ENCODE measurements at places on chromosomes 3 and 15.
A peak's percentile ranks its signal among the peaks of the same experiment; 100 is the strongest.

DNA sequence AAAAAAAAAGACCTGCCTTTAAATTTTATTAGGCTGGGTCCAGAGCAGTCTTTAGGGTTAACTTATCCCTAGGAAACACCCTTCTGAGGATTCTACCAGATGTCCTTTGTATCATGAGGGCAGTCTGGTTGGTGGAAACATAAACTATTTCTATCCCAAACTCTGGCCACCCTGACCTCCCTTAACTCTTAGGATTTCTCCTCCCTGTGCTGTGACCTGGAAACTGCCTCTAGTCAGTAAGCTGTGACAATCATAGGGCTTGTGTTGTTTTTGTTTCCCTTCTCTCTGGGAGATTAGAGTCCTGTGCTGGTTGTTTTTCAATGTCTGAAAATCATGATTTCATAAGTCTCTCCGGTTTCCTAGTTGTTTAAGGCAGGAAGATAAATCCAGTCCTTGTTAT is 78.1 kb downstream of the TNFAIP8L3 start:
- DNase-seq = no peak

DNA sequence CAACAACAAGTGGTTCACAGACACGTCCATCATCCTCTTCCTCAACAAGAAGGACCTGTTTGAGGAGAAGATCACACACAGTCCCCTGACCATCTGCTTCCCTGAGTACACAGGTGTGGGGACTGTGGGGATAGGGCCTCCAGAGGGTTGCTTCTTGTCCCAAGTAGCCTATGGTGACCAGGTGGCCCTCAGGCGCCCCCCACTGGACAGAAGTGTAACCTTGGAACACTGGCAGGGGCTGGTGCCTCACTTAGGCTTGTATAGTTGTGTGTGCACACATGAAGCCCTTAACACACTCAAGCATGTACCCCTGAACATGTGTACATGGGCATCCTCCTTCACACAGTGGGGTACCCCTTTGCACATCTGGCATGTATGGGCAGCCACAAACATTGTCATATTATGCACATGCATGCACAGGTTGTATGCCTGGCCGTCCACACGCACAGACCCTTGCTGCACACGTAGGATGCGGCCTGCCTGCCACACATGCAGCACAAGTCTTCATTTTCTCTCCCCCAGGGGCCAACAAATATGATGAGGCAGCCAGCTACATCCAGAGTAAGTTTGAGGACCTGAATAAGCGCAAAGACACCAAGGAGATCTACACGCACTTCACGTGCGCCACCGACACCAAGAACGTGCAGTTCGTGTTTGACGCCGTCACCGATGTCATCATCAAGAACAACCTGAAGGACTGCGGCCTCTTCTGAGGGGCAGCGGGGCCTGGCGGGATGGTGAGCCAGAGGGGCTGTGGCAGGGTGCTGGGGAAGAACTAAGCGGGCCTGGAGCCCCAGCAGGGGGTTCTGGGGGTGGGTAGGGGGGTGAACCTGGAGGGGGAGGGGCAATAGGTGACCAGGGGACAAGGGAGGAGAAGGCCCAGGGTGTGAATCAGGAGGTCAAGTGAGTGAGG is 11.7 kb upstream of the SEMA3B start:
- DNase-seq = peak; percentile 62

GRCh38 chr3:184003187-184003967 is 14.3 kb downstream of the ABCC5 start:
- DNase-seq = no peak

- peak; percentile 58 for DNase-seq
Measured at GRCh38 chr15:62390791-62391640, 225.9 kb upstream of the C2CD4B start.

GRCh38 chr3:103381296-103382079 is 946.7 kb downstream of the ZPLD1 start:
- peak; percentile 8 for DNase-seq

GRCh38 chr3:197858133-197858532 is 67.1 kb downstream of the LRCH3 start:
- no peak for DNase-seq

DNA sequence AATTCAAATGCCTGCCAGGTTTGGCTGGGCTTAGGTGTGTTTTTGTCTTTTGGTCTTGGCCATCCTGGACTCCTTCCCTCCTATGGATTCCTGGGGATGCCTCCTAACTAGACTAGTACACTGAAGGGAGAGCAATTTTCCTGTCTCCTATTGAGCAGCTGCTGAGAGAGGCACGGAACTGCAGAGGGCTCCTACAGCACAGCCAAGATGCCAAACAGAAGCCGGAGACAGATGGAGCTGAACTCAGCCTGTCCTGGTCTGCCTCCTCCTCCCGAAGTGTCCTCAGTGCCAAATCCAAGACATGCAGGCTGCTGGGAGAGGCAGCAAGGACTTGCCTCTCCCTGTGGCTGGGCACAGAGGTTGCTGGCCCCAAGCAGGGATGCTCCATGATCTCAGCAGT is 256.6 kb upstream of the PROK2 start:
- DNase-seq = no peak

- DNase-seq = no peak
Measured at GRCh38 chr15:85004550-85004949, 22.9 kb downstream of the PDE8A start.

- no peak for DNase-seq
Measured at GRCh38 chr15:34014556-34014955, 24.4 kb downstream of the AVEN start.

DNA sequence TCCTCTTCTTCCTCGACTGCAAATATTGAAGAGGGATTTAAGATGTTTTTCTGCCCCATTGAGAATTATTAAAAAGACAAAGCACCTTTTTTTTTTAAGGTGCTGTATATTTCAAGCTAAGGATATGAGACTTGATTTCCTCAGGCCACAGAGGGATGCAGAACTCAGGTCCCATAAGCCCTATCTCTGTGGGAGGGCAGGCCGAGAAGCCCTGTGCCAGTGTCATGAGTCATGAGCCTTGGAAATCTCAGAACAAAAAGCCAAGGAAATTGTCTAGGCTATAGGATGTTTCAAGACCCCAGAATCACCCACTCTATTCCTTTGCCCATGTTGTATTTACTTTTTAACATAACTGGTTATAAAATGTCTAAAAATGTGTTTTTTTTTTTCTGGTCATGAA is 7.3 kb downstream of the ESYT3 start:
- DNase-seq = no peak

DNA sequence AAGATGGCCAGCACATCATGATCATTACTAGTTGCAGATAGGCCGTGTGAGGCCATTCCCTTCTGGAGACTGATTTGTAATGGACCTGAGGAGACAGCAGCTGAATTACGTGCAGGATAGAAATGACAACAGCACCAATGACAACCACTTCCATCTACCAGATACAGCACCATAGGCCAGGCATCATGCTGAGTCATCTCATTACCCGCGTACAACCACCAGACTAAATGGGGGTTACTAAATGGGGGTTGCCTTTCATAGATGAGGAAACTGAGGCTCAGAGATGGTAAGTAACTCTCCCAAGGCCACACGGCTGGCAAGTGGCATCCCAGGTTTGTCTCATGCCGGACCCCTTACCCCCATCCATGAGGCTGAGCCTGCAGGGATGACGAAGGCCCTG is 32.8 kb upstream of the FAM107A start:
- DNase-seq = no peak

- DNase-seq = no peak
Measured at GRCh38 chr3:77370413-77370812, 330.5 kb downstream of the ROBO2 start.

GRCh38 chr15:80152180-80152895 is 461 bp upstream of the FAH start:
- peak; percentile 99 for DNase-seq

GRCh38 chr3:166435469-166436057 is 598.3 kb upstream of the BCHE start:
- no peak for DNase-seq

GRCh38 chr15:52441841-52442240 is 86.8 kb downstream of the MYO5A start:
- DNase-seq = no peak

DNA sequence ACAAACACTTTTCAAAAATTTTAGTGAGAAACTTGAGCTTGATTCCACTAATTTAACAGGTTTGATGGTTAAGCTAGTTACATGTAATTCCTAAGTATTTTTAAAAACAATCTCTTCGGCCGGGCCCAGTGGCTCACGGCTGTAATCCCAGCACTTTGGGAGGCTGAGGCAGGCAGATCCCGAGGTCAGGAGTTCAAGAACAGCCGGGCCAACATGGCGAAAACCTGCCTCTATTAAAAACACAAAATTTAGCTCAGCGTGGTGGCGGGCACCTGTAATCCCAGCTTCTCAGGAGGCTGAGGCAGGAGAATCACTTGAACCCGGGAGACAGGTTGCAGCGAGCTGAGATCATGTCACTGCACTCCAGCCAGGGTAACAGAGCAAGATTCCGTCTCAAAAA is 25.3 kb downstream of the TRA2B start:
- no peak for DNase-seq

DNA sequence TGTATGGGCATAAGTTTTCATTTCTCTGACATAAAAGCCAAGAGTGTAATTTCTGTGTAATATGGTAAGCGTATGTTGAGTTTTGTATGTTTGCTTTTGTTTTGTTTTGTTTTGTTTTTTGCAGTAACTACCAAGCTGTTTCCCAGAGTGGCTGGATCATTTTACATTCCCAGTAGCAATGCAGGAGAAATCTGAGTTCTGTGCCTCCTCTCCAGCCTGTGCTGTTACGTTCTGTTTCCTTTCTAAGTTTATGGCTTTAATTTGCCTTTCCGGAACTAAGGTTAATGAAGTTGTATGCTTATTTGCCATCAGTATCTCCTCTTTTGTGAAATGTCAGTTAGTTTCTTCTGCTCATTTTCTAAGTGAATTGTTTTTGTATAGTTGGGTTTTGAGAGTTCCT is 307.8 kb downstream of the GABRG3 start:
- DNase-seq = no peak
